Caki2 (cell line): ENCODE measurements at places on chromosomes 13 and 19. TPM values are rescaled to one million over a fixed set of nuclear protein-coding genes. Genes with fewer than 3 reads are reported as not detected.

ZNF324B gene
- total RNA-seq = 6.2 and 8.3 TPM in 2 replicates

DACH1 gene
- total RNA-seq = not detected in 2 replicates

CLDND2 gene
- not detected in 2 replicates for total RNA-seq

IGFL1 gene
- not detected in 2 replicates for total RNA-seq

B3GNT3 gene
- total RNA-seq = 9.8 and 15.8 TPM in 2 replicates

ZNF71 gene
- total RNA-seq = 11.2 and 22.5 TPM in 2 replicates

GDF15 gene
- 349 and 410 TPM in 2 replicates for total RNA-seq

FBXO17 gene
- total RNA-seq = 129 and 142 TPM in 2 replicates
